ENCODE measurements at places on chromosomes 7 and 10.
A peak's percentile ranks its signal among the peaks of the same experiment; 100 is the strongest.

DNA sequence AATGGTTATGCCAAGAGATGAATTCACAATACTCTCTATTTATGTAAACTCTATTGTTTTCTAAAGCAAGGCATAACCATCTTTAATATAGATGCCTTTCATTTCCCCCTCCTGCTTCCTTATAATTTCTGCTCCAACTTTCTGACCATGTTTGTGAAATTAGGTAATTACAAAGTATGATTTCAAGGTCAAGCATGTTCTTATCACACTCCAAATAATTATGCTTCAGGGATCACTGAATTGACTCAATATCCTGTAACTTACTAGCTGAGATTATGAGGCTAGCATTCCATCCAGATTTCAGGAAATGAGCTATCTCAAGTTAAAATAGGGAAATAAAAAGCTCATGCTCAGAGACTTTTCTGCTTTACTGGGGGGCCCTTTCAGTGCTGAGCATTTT, 655.9 kb upstream of the IGFBP3 start:
- H3K36me3 ChIP-seq = no peaks in the 10 kb centered on the region
- H3K4me3 ChIP-seq = no peak overlapping the region
- H3K4me1 ChIP-seq = no peaks in the 10 kb centered on the region
- H3K27me3 ChIP-seq = no peaks in the 10 kb centered on the region
- no peak overlapping the region for H3K27ac ChIP-seq

- H3K36me3 ChIP-seq = no peaks in the 10 kb centered on the region
- H3K4me3 ChIP-seq = peak overlapping the region; percentile 96
- H3K4me1 ChIP-seq = no peaks in the 10 kb centered on the region
- DNase-seq = no peak
Observed at GRCh38 chr7:87627634-87627994, 584 bp upstream of the RUNDC3B start.

DNA sequence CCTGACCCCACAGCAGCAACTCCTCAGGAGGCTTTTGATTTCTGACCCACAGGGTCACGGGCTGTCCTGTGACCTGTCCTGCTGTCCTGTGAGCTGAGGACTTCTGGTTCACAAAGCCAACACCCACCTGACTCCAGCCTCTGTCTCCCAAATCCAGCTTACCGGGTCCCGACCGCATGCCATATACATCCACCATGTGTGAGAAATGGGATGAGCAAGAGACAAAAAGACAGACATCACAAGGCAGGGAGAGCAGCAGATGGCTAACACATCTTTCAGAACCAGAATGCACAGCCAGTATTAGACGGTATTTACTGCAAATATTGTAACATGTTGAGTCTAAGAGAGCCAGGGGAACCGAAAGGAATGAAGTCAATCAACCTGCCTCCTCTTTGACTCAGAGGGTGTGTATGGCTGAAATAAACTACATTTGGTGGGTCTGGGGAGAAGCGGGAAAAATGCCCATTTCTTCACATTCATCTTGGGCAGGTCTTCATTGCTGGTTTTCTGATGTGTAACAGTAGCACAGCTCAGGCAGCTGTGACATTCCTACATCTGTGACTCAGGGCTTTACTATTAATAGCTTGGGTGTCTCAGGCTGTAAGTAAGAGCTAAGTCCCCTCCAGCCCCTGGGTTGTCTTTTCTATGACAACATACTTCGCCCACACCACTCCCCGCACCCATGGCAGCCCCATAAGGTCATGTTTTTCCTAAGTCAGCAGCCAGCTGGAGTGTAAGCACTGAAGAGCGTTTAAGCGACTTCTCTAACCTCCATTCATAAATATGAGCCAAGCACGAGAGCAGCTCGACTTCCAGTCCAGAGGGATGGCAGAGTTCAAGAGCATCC, 25.0 kb downstream of the ABLIM1 start:
- no peak for DNase-seq
- H3K4me3 ChIP-seq = no peak overlapping the region
- no peak overlapping the region for H3K27ac ChIP-seq
- H3K36me3 ChIP-seq = no peaks in the 10 kb centered on the region
- H3K27me3 ChIP-seq = no peaks in the 10 kb centered on the region
- no peaks in the 10 kb centered on the region for H3K4me1 ChIP-seq

- H3K4me1 ChIP-seq = no peaks in the 10 kb centered on the region
- no peak for DNase-seq
- H3K27me3 ChIP-seq = peaks cover 4% of the 10 kb centered on the region
- no peaks in the 10 kb centered on the region for H3K36me3 ChIP-seq
- no peak overlapping the region for H3K27ac ChIP-seq
Observed at GRCh38 chr10:131747791-131748190, 153.0 kb upstream of the PPP2R2D start.

DNA sequence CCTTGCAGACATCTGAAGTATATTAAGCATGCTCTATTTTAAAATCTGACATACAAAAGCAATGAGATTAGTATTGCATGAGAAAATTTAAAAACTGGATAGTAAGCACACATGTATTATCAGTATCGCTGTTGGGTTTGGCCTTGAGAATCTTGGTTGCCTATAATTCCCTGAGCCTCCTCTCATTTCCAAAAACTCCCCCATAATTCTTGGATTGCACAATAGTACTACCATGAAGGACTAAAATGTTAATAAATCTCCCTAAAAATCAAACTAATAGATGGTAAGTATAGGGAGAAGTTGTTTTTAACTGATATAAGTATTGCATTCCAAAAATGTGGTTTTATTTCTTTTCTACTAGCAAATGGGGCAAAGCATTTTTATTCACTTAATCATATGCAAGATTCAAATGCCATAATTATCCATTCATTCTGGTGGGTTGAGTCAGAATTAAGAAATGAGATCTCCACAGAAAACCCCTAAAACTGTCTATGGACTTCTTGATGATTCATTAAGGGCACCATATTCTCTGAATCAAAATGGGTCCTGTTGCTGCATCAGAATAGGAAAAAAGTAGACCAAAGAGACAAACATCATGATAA, 10.3 kb upstream of the VIM start:
- H3K4me3 ChIP-seq = no peak overlapping the region
- H3K27ac ChIP-seq = no peak overlapping the region
- no peaks in the 10 kb centered on the region for H3K27me3 ChIP-seq
- DNase-seq = no peak
- H3K4me1 ChIP-seq = peaks cover 11% of the 10 kb centered on the region

GRCh38 chr7:71826141-71826540, 586.0 kb downstream of the CALN1 start:
- H3K4me1 ChIP-seq = no peaks in the 10 kb centered on the region
- no peaks in the 10 kb centered on the region for H3K36me3 ChIP-seq
